ENCODE measurements at places on chromosomes 2 and 18.

DNA sequence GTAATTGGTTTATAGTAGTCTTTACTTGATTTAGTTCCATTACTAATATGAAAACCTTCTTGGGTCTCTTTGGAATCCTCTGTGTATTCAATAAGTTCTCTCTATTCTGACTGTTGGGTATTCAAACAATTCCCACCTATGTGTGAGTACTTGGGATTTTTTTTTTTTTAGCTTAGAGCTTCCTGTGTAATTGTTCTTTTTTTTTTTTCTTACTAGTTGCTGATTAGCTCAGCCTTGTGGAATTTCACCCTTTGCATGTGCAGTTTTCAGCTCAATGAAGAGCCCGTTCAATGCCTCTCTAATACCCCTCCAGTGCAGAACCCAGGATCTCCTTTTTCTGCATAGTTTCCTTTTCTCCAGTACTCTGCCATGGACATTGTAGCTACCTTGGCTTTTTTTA, 339.1 kb upstream of the GALNT5 start:
- no peak for DNase-seq

- DNase-seq: no peak
Observed at GRCh38 chr18:49094979-49095632, 144.3 kb upstream of the SMAD7 start.

GRCh38 chr2:12506846-12507245, 209.9 kb upstream of the TRIB2 start:
- DNase-seq: no peak

GRCh38 chr2:172849519-172850217, 114.0 kb downstream of the RAPGEF4 start:
- DNase-seq: no peak

- no peak for DNase-seq
Observed at GRCh38 chr18:48942554-48943261, 8.1 kb downstream of the SMAD7 start.

GRCh38 chr2:171139860-171140259, 20.8 kb downstream of the TLK1 start:
- DNase-seq: no peak

DNA sequence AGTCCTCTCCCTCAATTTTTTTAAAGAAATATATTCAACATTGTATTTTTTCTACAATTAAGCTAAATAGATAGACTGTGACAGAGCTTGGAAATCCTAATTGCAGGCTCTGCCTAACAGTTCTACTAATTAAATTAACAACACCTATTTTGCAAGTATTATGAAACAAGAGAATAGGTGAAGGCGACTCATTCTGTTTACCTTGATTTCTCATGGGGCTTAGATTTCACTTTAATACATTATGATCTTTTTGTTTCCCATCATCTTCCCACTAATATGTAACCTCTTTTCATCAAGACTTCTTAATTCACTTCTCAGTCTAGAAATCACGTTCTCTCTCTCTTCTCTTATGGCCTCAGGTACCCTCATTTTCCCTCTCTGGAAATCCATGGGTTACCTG, 42.7 kb upstream of the TANK start:
- no peak for DNase-seq

GRCh38 chr2:73156539-73157124, 43.9 kb upstream of the RAB11FIP5 start:
- DNase-seq: no peak

GRCh38 chr2:23404426-23404825, 19.4 kb downstream of the KLHL29 start:
- DNase-seq: no peak

- no peak for DNase-seq
Observed at GRCh38 chr2:58479535-58480140, 238.5 kb upstream of the FANCL start.

DNA sequence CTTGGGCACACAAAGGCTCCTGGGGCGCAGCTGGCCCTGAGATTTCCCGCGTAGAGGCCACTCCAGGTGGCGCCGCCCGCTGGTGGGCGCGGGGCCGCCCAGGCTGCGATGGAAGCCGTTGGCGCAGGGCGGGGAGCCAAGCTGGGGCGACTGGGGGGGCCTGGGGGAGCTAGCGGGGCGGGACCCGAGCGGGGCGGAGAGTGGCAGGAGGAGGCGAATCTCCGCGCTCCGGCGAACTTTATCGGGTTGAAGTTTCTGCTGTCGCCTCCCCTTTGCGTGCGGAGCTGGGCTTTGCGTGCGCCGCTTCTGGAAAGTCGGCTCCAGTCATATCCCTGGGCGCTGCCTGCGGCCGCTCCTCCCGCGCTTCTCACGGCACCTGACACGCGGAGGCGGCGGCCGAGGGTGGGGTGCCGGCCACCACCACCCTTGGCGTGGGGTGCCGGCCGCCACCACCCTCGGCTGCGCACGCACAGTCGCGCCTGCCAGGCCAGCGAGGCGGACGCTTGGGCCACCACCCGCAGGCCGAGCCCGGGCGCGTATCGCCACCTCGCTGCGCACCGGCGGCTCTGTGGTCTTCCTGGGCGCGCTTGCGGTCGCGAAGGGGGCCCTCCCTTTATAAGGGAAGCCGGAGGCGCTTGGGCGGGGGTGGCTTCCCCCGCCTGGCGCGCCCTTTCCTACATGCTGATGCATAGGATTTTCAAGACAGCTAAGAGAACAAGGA, 919 bp upstream of the CYP1B1 start:
- DNase-seq: no peak

GRCh38 chr2:64222351-64222750, 78.1 kb upstream of the PELI1 start:
- no peak for DNase-seq

DNA sequence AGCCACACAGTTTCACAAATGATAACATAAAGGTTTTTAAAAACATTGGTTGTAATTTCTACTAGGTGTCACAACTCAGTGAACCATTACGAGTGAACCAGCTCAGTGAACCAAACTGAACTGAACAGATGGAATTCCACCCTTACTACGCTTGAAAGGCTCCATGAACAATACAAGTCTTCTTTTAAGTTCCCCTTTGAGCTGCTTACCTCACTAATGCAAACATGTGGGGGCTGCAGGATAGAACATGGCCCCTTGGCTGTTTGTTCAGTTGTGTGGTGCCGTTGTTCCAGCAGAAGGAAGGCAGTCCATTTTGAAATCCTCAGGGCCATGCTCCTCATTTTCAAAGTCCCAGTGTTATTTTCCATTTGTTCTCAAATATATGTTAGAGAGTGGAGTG, 30.7 kb upstream of the KLHL14 start:
- DNase-seq: no peak

GRCh38 chr2:54710216-54710615, 13.2 kb upstream of the EML6 start:
- no peak for DNase-seq

DNA sequence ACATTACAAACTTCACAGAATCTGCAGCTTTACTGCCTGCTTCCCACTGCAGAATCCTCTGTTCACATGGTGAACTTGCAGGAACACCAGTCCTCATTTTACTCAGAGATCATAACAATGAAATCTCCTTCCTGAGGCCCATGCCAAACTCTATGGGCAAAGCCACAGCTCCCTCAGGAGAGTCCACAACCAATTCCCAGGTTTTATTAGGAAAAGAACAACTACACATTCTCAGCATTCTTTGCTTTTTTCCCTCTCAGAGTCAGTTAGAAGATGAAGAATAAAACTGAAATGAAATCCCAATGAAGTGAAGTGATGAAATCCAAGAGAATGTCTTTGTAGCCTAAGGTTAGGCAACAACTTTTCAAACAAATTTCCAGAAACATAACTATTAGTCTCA, 233.7 kb downstream of the DSEL start:
- no peak for DNase-seq

DNA sequence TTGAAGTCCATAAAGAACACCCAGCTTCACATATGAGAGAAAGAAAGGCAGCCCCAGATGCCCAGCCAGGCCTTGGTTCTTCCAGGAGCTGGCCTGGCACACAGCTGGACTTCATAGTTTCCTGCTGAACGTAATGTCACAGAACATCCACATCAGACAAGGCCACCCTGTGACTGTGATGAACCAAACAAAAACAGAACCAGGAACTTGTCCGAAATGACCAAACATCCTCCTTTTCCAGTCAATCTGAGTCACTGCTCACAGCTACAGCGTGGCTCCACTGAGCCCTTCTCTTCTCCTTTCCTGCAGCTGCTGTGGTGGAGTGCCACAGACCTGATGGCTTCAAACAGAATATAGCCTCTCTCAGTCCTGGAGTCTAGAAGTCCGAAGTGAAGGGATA, 45.4 kb upstream of the PAPOLG start:
- DNase-seq: no peak

GRCh38 chr2:102621630-102622029, 2.3 kb downstream of the SLC9A2 start:
- DNase-seq: no peak

DNA sequence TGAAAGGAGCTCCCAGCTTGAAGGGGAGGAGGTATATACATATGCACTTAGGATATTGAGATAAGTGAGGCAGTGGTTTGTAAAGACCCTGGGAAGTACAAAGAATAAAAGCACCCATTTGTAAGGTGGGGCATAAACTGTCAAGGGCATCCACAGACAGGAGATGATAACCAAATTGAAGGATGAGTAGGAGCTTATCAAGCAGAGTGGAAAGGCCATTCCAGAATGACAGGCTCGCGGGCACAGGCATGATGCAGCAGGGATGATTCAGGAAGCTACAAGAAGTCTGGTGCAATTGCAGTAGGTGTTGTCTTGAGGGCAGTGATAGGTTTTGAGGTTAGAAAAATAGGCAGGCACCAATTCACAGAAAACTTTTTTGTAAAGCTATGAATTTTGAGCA, 504.8 kb downstream of the PIK3C3 start:
- no peak for DNase-seq

DNA sequence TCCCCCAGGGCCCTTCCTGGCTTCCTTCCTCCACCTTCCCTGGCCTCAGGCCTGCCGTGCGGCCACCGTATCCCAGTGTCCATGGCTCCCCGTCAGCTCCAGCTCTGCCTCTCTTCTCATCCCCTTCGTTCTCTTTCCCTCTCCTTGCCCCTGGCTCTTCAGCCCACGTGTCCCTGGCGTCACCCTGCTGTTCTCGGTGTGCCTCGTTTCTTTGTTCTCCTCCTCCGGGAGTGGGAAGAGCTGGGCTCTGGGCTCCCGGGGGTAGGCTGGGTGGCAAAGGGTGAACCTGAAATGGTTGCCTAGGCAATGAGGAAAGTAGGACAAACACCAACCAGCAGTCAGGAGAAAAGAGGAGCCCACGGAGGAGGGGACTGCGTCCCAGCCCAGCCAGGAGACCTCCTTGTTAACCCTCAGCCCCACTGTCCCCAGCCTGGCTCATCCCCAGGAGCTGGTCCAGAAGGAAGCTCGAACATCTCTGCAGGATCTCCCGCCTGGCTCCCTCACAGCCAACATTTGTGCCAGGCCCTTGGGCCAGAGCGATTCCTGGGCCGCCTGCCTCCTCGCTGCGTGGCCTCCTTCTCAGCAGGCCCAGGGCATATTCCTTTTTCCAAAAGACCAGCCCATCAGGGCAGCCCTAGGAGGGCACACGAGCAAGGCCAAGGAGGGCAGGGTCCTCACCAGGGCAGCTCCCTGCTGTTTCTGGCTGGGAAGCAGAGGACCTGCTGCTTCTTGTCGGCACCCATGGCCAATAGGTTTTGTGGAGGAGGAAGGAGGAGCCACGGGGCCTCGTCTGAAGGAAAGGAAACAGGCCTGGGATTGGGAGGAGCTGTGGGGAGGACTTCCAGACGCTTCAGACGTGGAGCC, 30.9 kb upstream of the DNMT3A start:
- no peak for DNase-seq

DNA sequence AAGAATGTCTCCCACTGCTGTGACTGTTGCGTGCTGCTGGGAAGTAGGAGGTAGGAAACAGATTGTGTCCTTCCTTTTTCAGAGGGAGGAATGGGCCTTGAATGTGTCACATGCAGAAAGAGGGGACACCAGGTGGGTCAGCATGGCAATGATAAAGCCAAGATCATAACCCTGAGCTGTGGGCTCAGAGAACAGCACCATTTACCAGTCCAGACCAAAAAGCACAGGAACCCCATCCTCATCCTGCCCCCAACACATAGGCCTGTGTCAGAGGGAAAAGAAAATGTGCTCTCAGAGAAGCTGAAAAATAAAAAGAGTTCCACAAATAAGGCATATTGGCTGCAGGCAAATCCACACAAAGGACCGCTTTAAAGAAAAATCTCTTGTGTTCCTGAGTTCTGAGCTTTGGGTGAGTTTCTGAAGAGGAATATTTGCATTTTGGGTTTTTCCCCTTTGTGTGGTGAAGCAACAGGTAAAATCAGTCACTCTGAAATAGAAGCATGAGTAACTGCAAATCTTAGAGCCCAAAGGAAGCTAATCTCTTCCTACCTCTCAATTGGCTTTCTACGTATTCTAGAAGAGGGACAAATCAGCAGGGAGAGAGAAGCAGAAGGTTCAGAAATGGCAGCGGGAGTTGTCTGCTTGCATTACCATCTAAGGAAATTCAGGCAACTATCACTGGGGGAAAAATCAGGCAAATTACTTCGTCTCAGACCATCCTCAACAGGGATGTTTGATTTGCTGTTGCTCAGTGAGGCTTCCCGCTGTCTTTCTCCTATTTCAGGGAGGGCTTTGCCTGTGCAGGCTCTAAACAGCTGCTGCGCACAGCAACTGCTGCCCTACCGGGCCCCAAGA, 106.8 kb downstream of the BCL11A start:
- no peak for DNase-seq

GRCh38 chr2:224776795-224777558, 60.8 kb upstream of the CCDC195 start:
- no peak for DNase-seq

DNA sequence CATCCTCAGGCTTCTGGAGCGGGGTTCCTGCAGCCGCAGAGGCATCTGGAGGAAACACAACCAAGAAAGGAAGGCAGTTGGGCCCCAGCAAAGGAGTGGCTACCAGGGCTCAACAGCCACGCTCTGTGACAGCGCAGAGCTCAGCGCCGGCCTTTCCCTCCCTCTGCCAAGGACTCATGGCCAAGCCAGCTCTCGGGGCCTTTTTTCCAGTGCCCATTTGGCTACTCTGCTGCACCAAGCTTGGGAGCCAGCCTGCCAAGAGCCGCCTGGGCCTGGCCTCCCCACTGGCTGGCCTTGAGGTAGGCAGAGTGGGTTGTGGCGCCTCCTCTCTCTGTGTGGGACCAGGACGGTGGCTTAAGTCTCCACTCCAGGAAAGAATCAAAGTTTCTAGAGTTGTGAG, 7.2 kb upstream of the CCDC74A start:
- no peak for DNase-seq

DNA sequence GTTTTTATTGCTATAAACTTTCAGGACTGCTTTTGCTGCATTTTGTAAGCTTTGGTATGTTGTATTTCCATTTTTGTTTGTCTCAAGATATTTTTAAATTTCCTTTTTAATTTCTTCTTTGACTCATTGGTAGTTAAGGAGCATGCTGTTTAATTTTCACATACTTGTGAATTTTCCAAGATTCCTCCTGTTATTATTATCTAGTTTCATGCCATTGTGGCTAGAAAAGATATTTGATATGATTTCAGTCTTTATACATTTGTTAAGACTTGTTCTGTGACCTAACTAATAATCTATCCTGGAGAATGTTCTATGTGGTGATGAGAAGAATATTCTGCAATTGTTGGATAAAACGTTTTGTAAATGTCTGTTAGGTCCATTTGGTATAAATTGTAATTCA, 62.1 kb downstream of the NUP35 start:
- no peak for DNase-seq

GRCh38 chr2:204982303-204982702, 437.0 kb downstream of the PARD3B start:
- no peak for DNase-seq

GRCh38 chr2:227153307-227153706, 10.7 kb downstream of the COL4A4 start:
- DNase-seq: no peak
